ENCODE measurements at places on chromosomes 5 and 9.

DNA sequence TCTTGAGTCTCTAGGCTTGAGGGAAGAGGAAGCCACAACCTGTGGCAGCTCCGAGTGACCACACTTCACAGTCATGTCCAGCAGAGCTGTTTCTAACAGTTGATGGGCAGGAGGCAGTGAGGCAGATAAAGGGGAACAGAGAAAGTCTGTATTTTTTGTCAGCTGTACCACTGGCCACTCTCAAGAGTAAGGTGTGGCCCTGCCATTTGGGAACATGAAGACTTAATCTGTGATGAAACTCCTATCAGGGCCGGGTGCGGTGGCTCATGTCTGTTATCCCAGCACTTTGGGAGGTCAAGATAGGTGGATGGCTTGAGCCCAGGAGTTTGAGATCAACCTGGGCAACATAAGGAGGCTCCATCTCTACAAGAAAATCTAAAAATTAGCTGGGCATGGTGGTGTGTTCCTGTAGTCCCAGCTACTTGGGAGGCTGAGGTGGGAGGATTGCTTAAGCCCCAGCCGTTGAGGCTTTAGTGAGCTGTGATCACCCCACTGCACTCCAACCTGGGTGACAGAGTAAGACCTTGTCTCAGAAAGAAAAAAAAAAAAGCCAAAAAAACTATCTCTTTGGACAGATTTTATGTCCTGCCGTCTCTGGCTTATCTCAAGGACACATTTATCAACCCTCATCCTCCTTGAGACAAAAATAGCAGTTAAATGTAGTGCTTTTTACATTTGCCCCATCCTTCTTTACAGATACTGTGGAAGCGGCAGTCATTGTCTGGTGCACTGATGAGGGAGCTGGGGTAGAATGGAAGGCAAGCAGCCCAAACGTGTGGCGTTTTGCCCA, 11.9 kb upstream of the COL15A1 start:
- no peak for DNase-seq

GRCh38 chr5:123855609-123856008, 343.6 kb downstream of the CSNK1G3 start:
- no peak for DNase-seq

DNA sequence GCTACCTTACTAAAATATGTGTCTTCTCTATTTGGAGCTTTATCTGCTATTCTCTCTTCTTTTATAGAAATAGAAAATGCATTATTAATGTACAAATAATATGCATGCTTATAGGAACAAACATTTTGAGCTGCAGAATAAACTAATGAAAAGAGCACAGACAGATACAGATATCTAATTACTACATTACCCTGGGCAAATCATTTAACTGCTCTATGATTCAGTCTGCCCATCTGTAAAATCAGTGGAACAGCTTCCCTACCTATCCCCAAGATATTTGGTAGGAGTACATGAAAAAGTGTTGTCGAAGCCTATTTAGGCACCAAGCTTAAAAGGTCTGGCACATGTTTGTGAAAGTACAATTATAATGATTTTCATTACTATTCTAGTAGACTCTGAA, 166.3 kb downstream of the EFNA5 start:
- no peak for DNase-seq

GRCh38 chr9:127945942-127946341, 8.3 kb upstream of the DPM2 start:
- no peak for DNase-seq

DNA sequence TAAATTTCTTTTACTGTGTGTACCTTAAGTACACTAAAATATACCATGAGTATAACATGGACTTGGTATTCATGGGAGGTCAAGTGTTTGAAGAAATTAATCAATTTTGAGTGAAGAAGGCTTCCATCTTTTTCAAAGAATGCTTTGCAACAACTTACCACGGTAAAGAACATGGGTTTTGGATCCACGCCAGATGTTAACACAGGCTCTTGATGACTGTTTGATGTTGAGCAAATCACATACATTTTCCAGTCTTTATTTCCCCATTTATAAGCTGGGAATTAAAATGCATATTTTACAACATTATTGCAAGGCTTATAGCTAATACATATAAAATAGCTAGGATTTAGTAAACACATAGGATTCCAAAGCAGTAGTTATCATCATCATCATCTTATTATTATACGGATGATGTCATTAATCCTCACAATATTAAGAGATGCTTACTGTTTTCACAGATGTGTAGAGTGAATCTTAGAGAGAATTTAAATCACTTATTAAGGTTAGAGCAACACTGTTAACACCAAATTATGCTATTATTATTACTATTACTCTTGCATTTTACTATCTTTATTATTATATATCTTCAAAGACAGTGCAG, 362.0 kb downstream of the PRELID2 start:
- DNase-seq = no peak

- no peak for DNase-seq
These were observed 91.5 kb upstream of the CDKN2B start for GRCh38 chr9:22100626-22101025.

- DNase-seq = no peak
These were observed 59.0 kb upstream of the PALM2AKAP2 start for GRCh38 chr9:109721001-109721400.

DNA sequence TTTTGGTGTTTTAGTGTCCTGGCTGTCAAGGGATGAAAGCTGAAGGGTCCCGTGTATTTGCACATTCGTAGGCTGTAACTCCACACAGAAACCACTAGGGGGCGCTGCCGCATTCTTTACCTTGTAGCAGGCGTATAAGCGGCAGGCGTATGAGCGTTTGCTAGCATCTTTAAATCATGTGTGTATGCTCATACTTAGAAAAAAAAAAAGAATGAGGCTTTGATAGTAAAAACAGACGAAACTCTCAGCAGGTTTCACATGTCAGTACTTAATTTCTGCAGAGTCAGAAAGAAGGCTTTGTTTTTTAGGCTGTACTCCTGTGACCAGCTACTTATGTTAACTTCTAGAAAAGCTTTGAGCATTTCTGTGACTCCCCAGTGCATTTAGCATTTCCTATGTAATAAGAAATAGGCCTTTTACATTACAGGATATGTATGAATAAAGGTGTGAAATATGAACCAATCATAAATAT, 218.8 kb upstream of the ADAMTSL1 start:
- DNase-seq = peak; percentile 32

DNA sequence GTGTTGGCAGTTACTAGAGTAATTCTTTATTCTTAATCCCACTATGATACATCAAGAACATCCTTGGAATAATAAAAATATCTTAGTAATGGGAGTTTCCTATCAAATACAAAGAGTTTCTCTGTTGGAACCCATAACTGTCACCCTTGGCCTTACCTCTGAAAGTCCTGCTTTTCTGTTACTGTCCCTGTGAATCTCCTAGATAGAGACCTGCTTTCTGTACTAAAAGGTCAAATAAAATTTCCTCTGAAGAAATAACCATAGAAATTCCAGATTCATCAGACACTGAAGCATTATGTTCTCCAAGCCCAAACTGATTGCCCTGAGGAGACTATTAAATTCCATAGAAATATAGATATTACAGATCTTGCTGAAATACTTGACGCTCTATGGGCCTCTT, 63.0 kb downstream of the KCNV2 start:
- DNase-seq = no peak

DNA sequence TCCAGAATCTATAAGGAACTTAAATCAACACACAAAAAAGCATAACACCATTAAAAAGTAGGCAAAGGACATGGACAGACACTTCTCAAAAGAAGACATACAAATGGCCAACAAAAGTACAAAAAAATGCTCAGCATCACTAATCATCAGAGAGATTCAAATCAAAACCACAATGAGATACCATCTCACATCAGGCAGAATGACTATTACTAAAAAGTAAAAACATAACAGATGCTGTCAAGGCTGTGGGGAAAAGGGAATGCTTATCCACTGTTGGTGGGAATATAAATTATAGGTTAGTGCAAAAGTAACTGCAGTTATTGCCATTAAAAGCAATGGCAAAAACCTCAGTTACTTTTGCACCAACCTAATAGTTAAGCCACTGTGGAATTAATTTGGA, 32.2 kb upstream of the SPATA31D4 start:
- DNase-seq = no peak

- no peak for DNase-seq
These were observed 22.8 kb downstream of the C9orf57 start for GRCh38 chr9:72037571-72037970.

DNA sequence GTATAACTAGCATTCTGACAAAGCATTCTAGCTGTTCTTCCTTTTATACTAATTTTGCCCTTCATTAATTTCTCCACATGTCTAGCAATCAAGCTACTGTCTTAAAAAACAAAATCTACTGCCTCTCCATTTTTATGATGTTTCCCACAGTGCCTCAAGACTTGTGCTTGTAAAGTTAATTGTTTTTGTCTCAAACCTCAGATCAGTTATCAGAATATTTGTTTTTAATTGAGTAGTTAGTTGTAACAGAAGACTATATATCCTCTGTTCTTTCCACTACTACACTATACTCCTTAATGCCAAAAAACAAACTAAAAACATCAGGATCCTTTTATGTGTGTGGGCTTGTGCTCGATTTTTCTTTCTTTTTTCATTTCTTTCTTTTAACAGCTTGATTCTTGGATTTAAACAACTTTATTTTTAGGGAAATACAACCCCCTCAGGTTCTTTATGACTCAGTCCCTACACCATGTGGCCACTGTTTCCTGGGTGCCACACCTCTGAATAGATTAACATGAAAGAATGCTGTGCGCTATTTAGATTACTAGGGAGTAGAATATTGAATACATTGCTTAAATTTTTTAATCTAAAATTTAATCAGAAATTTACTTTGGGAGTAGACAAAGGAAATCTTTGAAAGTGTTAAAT, 1.2 kb downstream of the ASPN start:
- no peak for DNase-seq

DNA sequence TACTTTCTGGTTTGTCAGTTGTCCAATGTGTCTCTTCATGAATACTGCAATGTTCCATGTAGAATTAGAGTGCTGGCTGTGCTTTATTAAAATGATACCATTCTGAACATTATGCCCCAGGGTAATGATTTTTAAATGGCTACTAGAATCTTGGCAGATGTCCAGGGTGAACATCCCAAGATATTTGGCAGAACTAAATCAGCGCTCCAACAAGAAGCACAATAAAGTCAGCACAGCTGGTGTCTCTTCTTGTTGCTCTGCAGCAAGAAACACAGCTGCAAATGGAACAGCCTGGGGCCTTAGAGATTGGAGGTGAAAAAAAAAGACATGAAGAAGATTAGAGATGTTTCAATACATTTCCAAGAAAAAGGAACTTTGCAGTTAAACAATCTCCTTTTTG, 248.3 kb downstream of the CDH18 start:
- no peak for DNase-seq

DNA sequence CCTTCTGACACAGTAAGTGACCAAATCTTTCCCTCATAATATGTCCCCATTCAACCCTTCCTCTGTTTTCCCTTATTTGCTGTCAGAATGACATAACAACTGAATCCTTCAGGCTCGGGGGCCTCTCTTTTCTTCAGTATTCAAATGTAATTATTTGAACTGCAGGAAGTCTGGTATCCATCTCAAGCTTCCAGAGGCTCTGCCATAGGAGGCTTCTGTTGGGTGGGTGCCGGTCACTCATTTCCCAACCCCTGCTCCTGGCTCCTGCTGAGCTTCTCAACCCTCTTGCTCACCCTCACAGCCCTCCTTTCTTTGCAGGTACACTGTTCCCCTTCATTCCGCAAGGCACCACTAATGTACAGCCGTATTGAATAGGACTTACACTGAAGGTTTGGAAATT, 151.8 kb upstream of the MAP3K1 start:
- DNase-seq = no peak

GRCh38 chr5:1641041-1641440, 117.3 kb upstream of the LPCAT1 start:
- no peak for DNase-seq

- no peak for DNase-seq
These were observed 176.4 kb downstream of the ARRDC3 start for GRCh38 chr5:91206734-91207133.

DNA sequence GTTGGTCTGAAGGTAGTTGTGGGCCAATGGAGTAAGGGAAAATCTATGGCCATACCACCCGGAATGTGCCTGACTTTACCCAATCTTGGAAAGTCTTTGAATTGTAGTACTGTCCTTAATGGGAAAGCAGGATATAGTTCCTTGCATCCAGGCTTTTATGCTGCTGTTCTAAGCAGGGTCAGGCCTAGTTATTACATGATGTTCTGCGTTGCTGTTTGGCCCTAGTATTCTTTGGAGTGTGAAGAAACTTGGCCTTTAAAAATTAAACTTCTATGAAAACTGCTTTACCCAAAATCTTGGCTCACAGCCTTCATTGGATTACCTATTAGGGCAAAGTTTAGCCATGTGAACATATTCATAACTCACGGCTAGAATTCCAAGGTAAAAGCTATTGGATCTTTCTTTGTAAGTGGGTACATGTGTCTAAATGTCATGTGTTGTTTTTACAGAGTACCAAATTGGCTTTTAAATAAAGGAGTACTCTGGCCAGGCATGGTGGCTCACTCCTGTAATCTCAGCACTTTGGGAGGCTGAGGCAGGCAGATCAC, 211.1 kb downstream of the DTWD2 start:
- no peak for DNase-seq

GRCh38 chr9:105238302-105238701, 6.1 kb upstream of the SLC44A1 start:
- no peak for DNase-seq

DNA sequence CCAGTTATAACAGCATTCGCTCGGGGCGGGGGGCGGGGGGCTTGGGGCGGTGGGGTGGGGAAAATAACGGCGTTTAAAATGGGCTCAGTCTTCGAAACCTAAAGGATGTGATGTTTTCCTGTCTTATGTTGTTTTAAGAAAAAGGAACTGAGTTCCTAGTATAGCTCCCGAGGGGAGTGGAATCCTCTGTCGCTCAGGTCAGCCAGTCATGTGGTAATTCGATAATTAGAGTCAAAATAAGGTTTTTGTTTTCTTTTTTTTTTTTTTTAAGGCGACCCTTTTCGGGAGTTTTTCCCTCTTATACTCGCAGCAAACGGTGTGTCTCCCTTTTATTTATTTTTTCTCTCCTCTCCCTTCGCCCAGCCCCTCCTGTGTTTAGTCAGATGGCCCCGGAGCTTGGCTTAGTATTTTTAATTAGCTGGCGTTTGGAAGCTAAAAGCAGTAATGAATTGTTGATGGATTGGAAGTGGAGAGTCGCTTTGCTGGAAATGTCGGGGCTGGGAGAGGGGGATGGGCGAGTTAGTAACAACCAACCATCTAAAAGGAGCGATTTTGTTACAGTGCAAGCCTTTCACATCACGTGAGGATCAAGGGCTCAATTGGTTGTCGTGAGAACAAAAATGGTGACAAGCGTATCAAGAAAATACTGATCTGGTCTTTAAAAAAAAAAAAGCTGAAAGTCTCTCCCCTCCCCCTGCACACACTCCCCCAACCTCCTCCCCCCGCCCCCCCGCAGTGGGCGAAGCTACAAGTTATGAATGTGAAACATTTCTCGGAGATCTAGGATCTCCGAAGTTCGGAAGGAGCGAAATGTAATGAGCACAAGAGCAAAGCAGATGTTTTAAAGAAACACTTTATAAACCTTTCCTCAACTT, 714 bp upstream of the ZNF608 start:
- no peak for DNase-seq

GRCh38 chr5:73633060-73633459, 7.1 kb downstream of the ARHGEF28 start:
- DNase-seq = no peak

- no peak for DNase-seq
These were observed 136.0 kb upstream of the OSMR start for GRCh38 chr5:38709678-38710306.

GRCh38 chr9:38312406-38312805, 80.1 kb upstream of the ALDH1B1 start:
- DNase-seq = no peak
